ENCODE measurements at places on chromosomes 16 and 17.
A peak's percentile ranks its signal among the peaks of the same experiment; 100 is the strongest.

DNA sequence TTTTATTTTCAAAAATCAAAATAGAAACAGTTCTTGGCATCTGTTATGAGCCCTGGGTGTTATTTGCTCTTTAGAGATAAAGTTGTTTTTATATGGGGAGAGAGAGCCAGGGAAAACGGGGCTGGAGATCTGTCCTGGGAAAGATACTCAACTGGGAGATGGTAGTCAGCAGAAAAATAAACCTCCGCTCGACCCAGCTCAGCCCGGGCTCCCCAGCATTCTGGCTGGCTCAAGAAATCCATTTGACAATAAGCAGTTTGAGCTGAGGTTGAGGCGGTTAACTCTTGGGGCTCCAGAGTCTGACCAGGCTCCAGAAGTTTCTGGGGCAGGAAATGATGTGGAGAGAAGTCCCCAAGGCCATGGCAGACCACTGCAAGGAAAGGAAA, 151.9 kb downstream of the IRX5 start:
- no peak for DNase-seq

- no peak for DNase-seq
These were observed 5.7 kb upstream of the WSB1 start for GRCh38 chr17:27288183-27288582.

DNA sequence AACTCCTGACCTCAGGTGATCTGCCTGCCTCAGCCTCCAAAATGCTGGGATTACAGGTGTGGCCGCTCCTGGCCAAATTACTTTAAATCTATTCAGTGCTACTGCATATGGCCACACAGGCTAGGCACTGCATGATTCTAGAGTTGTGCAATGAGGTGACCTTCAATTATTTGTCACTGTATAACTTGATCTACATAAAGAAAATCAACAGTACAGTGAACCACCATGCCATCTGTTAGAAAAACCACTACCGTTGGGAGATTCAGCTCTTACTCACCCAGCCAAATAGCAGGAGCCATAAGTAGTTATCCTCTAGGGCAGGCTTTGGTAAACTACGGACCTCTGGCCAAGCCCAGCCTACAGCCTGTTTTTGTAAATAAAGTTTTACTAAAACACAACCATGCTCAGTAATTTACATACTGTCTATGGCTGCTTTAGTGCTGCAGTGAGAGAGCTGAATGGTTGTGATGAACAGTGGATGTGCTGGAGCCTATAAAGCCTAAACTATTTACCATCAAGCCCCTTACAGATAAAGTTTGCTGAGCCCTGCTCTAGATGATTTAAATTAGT, 40.7 kb upstream of the TANC2 start:
- DNase-seq, result no peak

DNA sequence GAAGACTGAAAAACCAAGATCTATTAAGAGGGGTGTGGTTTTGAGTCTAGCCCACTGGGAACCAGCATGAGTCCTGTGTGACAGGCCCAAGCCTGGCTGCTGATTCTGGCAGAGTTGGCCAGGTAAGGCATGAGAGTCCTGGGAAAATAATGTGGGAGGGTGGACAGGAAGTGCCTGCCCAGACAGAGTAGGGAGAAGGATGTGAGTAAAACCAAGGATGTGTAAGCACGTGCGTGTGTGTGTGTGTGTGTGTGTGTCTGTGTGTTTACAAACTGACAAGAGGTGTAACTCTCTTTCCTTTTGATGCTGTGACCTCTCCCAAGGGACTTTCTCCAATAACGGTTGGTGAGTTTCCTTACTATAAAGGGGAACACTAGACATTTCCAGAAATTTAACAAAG, 15.6 kb upstream of the TEX2 start:
- DNase-seq, result no peak

GRCh38 chr17:66449418-66449977, 147.1 kb downstream of the PRKCA start:
- no peak for DNase-seq

- DNase-seq, result no peak
These were observed 2.1 kb upstream of the CAMKK1 start for GRCh38 chr17:3894911-3895343.

GRCh38 chr17:18141210-18141803, 32.8 kb downstream of the MYO15A start:
- peak; percentile 51 for DNase-seq

GRCh38 chr17:82678265-82678891, 20.1 kb downstream of the RAB40B start:
- DNase-seq, result no peak

- DNase-seq, result no peak
These were observed 10.8 kb downstream of the ARL2BP start for GRCh38 chr16:57255686-57256415.

GRCh38 chr16:66477028-66477515, 50.0 kb downstream of the BEAN1 start:
- DNase-seq, result no peak

- DNase-seq, result no peak
These were observed 143.7 kb downstream of the PRKCB start for GRCh38 chr16:23979441-23979840.

DNA sequence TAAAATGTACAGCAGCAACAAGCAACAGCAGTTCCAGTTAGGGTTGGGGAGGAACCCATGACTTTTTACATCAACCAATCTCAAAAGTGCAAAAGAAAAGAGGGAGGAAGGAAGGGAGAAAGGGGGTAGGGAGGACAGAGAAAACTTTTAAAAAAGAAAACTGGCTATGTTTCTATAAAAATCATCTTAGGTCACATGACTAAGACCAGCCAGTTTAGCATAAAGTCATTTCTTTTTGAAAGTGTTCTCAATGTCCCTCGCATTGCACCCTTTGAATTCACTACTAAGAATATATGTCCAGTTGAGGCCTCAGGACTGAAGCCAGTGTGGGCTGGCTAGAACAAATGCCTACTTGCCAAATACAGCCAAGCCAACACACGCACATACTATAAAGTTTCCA, 28.9 kb downstream of the DCUN1D3 start:
- DNase-seq, result no peak

DNA sequence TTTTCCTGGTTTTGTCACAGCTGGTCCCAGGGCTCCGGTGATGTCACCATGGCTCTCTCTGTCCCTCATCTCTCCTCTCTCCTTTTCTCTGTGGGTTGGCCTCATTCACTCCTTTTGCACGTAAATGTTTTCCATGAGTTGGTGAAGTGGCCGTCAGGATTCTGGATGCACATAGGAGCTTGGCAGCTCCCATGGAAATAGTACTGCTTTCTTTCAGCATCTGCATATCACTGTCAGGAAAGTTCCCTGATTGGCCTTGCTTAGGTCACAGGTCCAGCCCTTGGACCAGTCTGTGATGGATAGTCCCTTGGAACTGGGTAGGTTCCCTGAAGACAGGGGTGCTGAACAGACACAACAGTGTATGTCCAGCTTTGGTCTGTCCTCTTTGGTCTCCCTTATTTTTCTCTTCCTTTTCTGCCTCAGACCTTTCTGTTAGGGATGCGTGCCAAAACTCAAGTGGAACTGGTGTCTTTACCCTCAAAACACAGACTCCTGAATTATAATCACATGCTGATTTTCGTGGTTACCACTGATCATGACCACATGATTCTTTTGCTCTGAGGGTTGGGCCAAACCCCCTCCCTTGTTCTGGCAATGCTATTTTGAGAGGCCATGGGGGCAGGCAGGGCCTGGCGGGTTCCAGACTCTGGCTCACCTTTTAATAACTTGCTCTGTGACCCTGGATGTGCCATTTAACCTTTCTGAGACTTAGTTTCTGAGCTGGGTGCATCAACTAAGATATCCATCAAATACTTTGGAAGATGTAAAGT, 99.0 kb downstream of the MSI2 start:
- peak; percentile 28 for DNase-seq

GRCh38 chr17:49565948-49566491, 9.7 kb upstream of the NXPH3 start:
- no peak for DNase-seq

DNA sequence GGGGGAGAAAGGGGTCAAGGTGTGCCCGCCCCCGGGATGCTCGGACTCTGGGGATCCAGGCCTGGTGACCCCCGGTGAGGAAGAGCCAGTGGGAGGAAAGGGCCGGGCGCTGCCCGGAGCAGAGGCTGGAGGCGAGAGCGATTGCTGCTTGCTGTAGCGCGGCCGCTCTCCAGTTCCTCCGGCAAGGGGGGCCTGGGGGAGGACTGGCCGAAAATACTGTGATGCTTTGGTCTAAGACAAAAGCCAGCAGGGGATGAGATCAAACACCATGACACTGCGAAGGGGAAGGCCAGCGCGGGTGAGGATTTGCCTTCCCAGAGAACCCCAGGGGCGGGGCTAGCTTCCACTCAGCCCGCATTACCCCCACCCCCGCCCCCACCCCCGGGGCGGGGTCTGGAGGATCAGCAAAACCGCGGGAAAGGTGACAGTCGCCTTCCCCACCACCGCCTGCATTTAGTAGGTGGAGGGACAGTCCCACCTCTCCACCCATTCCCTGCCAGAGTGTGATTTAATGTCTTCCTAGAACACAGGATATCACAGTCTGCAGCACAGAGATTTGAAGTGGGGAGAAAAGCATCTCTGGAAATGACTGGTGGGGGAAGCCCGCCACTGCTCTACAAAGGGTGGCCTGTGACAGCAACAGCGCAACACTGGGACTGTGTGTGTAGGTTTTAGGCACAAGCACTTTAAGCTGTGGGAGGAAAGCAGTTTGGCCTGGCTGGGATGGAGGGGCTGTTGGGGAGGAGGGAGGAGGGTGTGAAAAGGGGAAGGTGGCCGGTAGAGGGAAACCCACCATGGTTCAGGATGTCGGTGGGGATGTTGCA, 25.7 kb downstream of the MRC2 start:
- DNase-seq, result peak; percentile 60

DNA sequence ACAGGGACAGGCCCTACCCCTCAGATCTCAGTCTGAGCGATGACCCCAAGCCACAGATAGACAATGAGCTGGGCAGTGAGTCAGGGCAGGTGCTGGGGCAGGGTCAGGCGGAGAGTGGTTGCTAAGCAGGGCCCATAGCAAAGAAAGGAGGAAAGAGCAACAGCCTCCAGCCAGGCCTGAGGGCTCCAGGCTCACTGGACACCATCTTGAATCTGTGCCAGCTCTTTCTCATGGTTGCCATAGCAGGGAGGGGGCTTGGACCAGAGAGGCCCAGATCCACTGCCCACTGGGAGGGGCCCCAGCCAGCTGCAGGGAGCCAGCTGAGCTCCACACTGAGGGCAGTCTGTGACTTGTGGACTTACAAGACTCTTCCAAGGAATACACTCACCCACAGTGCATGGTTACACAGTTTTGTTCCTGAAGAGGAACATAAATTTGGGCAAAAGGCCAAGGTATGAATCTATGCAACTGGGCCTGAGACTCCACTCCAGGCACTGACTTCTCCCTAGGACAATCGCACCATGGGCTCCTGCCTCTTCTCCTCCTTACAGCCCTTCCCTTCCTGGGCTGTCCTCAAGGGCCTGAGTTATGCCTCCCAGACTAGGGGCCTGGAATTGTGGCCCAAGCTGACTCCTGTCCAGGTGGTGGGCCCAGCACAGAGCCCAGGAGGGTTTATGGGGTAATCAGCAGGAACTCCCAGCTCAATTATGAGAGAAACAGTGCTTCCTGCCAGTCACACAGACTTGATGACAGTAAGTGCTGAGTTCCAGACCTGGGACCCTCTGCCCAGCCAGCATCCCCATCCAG, 59.9 kb downstream of the BEAN1 start:
- DNase-seq, result no peak

DNA sequence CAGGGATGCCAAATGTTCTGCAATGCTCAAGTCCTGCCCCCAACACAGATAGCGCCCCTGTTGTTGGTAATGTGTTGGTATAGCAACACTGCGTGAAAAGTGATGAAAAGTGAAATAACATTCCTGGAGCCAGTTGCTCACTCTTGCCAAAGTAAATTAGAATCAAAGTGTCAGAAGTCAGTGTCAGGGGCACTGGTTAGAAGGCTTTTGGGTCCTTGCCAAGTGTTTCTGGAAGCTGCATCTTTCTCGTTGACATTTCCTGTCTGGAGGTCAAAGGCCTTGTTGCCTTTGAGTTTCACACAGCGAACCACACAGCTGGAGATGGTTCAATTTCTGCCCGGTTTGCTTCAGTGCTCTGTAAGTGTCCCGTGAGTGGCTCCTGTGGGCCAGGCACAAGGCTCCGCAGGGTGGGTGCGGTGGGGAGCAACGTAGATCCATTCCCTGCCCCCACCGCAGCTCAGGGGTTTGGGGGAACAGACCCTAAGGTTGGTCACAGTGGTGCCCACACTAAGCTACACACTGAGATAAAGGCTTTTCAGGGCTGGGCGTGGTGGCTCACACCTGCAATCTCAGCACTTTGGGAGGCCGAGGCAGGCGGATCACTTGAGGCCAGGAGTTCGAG, 3.6 kb upstream of the SLC16A5 start:
- DNase-seq, result no peak

DNA sequence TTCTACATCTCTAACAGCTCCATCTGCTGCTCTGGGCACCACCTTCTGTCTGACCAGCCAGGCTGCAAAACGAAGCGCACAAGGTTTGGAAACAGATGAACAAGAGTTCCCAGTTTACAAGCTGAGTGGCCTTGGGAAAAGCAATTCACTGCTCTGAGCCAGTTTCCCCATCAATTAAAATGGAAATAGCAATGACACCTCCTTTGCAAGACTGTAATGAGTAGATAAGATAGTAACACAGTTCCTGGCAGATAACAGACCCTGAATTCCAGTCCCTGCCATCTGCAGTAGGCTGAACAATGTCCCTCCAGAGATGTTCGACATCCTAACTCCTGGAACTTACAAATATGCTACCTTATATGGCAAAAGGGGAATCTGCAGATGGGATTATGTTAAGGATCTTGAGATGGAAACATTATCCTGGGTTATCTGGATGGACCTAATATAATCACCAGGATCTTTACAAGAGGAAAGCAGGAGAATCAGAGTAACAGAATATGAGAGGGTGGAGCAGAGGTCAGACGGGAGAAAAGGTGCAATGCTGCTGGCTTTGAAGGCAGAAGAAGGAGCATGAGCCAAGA, 27.9 kb downstream of the CPPED1 start:
- no peak for DNase-seq

DNA sequence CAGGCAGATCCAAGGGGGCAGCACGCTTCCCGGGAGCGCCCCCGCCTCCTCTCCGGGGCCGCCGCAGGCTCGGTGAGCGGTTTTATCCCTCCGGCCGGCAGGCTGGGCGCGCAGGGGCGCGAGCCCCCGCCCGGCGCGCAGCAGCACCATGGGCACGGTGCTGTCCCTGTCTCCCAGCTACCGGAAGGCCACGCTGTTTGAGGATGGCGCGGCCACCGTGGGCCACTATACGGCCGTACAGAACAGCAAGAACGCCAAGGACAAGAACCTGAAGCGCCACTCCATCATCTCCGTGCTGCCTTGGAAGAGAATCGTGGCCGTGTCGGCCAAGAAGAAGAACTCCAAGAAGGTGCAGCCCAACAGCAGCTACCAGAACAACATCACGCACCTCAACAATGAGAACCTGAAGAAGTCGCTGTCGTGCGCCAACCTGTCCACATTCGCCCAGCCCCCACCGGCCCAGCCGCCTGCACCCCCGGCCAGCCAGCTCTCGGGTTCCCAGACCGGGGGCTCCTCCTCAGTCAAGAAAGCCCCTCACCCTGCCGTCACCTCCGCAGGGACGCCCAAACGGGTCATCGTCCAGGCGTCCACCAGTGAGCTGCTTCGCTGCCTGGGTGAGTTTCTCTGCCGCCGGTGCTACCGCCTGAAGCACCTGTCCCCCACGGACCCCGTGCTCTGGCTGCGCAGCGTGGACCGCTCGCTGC, 832 bp downstream of the CDK5R1 start:
- DNase-seq, result peak; percentile 41

Data from germinal center (tissue), 1 donor.